ENCODE measurements at places on chromosomes 12 and 14.

- no peak for DNase-seq
These were observed 1.5 kb upstream of the HCAR1 start for GRCh38 chr12:122732170-122732569.

DNA sequence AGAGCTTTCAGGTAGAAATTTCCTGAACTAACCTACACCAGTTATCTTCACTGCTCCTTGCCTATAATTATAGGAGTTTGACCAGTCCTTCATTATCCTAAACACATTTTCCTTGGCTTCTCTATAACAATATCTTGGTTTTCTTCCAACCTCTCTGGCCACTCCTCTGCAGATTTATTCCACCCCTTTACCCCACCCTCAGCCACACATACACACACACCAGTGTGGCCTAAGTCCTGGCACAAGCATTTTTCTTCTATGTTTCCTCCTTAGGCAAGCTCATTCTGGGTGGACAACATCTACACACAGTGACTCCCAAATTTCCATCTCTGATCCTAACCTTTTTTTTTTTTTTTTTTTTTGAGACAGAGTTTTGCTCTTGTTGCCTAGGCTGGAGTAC lies 25.1 kb downstream of the CDK17 start:
- DNase-seq, result no peak

DNA sequence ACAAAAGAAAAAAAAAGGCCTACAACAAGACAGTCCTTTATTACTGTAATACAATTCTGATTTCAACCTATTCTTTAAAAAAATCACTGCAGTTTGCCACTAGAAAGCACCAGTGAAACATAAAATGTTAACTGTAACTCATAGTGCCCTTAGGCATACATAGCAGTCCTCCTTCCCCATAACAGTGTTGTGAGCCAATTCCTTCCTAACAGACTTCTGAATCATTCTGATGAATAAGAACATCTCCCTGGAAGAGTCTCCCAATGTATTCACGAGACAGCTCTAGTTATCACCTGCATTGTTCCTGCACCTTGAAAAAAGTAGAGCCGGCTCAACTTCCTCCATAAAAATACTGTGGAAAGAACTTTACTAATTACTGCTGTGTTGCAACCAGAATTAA lies 213.6 kb upstream of the FSCB start:
- no peak for DNase-seq

DNA sequence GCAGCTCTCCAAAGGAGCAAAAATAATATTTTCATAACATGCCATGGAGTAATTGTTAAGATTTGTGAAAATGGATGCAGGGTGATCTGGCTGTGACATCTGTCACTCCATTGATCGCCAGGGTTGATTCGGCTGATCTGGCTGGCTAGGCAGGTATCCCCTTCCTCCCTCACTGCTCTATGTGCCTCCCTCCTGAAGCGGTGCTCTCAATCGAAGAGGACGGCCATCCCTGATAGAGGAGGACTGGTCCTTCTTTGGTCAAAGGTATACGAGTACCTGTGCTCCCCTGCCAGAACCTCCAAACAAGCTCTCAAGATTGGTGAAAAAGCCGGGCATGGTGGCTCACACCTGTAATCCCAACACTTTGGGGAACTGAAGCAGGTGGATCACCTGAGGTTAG lies 47.9 kb downstream of the VCPKMT start:
- DNase-seq, result no peak

GRCh38 chr12:56520506-56520905 lies 1.1 kb upstream of the RBMS2 start:
- DNase-seq, result no peak

DNA sequence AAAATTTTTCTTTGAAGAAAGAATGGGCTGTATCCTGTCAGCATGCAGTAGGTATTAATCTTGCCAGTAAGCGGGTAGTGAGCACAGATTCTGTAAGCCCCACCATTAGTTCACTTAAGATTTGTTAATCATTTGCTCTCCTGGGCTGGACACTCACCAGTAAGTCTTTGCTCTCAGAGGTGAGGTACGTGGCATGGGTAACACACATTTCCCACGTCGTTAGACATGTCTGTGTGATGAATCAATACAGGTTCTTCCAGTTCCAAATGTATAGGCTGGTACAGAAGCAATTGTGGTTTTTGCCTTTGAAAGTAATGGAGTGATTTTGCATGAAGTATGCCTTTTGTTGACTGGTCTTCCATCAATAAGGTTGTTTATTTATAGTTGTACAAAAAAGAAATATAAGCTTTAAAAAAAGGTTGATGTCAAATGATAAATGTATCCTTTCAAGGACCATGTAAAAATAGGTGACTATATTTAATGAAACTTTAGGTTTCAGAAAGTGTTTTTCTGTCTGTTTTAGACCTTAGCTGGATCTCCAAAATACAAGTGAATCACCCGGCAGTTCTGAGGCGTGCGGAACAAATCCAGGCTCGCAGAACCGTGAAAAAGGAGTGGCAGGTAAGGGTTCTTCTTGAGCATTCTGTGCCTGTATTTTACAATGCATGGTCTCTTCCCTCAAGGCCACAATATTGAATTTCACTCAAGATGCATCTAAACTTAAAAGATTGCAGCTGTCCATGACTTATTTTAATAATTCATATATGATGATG lies 45.5 kb downstream of the DERA start:
- no peak for DNase-seq

DNA sequence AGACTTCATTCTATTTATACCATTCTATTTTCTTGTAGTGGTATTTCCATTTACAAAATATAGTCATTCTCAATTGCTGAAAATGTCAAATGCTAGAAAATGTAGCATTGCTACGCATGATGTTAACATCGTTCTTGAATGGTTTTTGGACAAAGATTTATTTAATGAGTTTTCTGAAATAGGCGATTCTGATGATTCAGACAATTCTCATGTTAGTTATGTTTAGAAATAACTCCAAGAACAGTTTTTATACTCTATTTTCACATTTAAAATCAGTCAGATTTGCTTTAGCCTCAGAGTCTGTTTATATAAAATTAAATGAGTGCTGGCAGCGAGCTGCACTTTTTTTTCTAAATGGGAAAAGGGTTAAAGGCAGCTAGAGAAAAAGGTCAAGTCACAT lies 414.8 kb upstream of the MGAT4C start:
- DNase-seq, result no peak

GRCh38 chr12:108075561-108075960 lies 53.5 kb upstream of the WSCD2 start:
- DNase-seq, result no peak

DNA sequence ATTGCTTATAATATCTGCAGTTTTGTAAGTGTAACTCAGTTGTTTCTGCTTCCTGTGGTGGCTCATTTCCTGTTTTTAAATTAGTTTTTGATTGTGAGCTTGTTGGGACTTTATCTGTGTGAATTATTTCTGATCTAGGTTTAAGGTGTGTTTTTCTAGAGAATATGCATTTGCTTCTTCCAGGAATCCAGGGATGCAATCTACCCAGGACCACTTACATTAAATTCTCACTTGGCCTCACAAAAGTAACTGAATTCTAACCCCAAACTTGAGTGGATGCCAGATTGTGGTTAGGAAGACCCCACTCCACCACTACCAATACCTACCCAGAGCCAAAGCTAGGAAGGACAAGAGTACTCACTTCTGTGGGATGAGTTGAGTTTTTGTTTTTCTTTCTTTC lies 11.9 kb downstream of the STYX start:
- no peak for DNase-seq

GRCh38 chr12:946212-946611 lies 3.3 kb downstream of the RAD52 start:
- DNase-seq, result no peak

DNA sequence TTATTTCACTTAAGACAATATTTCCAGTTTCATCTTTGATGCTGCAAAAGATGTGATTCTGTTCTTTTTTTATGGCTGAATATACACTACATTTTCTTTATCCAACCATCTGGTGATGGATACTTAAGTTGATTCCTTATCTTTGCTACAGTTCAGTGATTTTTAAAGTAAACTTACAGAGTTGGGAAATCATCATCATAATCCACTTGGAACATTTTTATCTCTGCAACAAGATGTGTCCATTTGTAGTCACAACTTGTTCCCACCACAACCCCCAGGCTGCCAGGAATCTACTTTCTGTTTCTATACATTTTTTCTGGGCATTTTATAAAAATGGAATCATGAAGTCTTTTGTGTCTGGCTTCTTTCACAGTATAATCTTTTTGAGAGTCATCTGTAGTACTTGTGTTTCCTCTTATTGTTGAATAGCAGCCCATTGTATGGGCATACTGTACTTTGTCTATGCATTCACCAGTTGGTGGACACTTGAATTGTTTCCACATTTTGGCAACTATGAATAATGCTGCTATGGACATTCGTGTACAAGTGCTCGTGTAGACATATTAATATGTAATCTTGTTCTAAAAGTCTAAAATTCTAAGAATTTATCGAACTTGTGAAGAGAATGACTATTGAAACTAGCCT lies 212.5 kb upstream of the DDHD1 start:
- DNase-seq, result no peak

DNA sequence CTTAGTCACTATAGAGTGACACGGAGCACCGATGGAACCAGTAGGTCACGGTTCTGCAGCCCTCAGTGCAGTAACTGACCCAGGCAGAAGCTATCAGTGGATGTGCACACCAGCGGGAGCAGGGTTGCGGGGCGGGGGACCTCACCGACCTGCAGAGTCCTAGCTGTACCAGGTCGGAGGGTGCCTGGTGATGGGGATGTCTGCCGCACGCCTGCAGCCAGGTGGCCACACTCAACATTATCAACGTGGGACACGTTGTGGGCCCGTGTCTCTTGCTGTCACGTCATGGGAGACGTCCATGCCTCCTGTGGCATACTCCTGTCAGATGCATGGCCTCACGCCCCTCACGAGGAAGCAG lies 55.2 kb downstream of the ADGRD1 start:
- DNase-seq, result no peak

DNA sequence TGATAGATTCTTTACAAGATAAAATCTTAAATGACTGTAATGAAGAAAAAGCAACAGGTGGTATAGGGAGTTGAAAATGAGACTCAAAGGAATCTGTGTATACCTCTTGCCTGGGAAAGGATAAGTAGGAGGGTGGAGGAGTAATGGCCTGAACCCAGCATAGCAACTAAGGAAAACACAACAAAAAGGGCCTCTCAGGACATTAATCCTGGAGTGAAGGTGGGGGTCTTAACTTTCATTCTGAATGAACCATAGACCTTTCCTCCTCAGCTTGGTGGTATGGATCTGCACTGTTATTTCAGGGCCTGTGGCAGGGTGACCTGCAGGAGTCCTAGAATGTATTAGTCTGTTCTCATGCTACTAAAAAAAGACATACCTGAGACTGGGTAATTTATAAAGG lies 185.6 kb downstream of the AKAP6 start:
- DNase-seq, result no peak

GRCh38 chr14:63988579-63988978 lies 135.8 kb downstream of the SYNE2 start:
- DNase-seq, result no peak

GRCh38 chr14:41957459-41957858 lies 350.8 kb downstream of the LRFN5 start:
- no peak for DNase-seq

- DNase-seq, result no peak
These were observed 260.8 kb upstream of the CCDC196 start for GRCh38 chr14:66225337-66225736.

- DNase-seq, result no peak
These were observed 22.8 kb downstream of the TGFB3 start for GRCh38 chr14:75959031-75959430.

- no peak for DNase-seq
These were observed 3.9 kb upstream of the DNAL1 start for GRCh38 chr14:73640796-73641365.

DNA sequence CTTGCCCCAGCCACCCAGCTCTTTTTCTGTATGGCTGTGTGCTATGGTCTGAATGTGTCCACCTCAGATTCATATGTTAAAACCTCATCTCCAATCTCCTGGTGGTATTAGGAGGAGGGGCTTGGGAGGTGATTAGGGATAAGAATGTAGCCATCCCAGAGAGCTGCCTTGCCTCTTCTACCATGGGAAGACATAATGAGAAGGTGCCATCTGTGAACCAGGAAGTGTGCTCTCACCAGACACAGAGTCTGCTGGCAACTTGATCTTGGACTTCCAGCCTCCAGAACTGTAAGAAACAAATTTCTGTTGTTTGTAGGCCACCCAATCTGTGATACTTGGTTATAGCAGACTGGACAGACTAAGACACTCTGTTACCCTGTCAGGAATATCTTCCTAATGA lies 22.8 kb upstream of the JPH4 start:
- no peak for DNase-seq

DNA sequence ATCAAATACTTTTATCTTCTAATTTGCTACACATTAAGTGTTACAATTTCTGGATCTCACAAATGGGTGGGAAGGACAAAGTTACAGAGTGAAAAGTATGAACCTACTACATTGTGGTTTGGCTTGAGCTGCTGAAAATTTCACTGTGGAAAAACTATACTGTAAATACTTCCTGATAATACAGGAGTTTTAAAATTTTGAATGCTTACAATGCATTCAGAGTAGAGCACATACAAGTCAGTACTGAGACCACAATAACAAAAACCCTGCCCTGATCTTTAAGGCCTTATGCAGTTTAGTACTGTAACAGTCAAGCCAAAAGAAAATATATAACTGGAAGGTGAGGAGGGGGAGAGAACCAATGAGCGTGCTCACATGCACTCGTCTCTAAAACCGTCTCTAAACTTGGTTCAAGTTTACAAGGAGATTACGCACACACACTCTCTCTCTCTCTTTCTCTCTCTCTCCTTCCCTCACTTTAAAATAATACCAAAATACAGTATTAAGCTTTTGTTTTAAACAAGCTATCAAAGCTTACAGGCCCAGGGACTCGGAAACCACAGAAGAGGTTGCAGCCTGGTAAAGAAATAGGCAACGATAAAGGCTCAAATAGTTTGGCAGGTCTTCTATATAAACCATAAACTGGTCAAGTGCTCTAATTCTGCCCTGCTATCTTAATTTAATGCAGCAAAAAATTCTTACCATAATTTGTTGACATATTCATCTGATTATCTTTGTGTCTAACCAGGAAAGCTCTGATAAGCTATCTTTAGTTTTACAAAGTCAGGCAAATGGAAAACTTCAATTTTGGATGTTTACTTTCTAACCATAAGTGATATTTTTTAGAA lies 58.0 kb downstream of the ATF7 start:
- no peak for DNase-seq

DNA sequence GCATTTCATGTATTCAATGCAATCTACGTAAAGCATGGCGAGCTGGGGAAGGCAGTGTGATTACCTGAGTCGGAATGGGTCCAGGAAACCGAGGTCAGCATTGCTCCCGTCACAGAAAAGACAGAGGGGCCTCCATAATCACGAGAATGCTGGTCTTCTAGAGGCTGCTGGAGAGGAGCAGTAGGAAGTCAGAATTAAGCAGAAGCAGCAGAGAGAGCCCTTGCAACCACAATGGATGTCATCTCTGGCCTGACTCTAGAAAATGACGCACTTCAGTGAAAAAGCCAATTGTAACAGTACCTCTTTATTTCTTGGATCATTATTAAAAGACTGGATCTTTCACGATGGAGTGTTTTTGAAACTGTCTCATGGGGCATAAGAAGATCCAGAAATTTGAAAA lies 69.5 kb upstream of the FOXN3 start:
- no peak for DNase-seq

DNA sequence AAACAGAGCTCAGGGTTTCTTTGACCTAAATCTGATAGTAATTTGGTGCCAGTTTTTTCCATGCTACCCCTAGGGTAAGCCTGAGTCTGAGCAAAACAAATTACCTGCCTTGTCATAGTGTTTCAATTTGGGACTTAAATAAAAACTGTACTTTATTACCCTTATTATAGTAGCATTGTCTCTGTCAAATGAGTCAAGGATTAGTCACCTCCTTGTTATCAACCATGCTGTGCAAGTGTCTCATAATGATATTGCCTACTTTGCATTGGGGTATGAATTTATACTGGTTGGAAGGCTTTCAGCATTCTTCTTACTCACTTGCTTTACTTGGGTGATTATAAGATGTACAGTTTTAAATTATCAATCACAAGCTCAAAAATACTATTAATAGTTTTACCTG lies 380.0 kb downstream of the LRFN5 start:
- no peak for DNase-seq

Data from type B pancreatic cell (in vitro differentiated cells).